Stimulated activated naive CD8-positive, alpha-beta T cell treated with anti-CD3 and anti-CD28 coated beads, Interleukin-15, amount 100 ng/mL, for 72 hours (primary cell): ENCODE measurements at places on chromosomes 6 and 20.

DNA sequence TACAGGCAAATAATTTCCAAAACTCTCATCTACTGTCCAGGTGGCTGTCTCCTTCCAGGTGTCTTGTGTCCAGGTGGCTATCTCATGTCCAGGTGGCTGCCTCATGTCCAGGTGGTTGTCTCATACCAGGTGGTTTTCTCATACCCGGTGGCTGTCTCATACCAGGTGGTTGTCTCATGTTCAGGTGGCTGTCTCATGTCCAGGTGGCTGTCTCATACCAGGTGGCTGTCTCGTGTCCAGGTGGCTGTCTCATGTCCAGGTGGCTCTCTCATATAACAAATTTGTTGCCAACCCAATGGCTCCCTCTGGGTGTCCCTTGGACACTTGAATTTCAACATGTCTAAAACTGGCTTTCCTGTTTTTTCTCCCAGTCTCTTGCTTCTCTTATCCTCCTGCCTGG, 14.3 kb upstream of the SLC22A3 start:
- no peak for DNase-seq

- no peak for DNase-seq
Observed at GRCh38 chr6:133313068-133313467, 71.9 kb downstream of the EYA4 start.

GRCh38 chr20:46363874-46364669, 42.3 kb downstream of the ELMO2 start:
- DNase-seq, result peak; percentile 82

GRCh38 chr20:535958-536357, 7.6 kb downstream of the CSNK2A1 start:
- no peak for DNase-seq

- DNase-seq, result no peak
Observed at GRCh38 chr6:137810554-137811120, 56.4 kb upstream of the TNFAIP3 start.

GRCh38 chr6:95084867-95085266, 492.5 kb upstream of the MANEA start:
- DNase-seq, result no peak

DNA sequence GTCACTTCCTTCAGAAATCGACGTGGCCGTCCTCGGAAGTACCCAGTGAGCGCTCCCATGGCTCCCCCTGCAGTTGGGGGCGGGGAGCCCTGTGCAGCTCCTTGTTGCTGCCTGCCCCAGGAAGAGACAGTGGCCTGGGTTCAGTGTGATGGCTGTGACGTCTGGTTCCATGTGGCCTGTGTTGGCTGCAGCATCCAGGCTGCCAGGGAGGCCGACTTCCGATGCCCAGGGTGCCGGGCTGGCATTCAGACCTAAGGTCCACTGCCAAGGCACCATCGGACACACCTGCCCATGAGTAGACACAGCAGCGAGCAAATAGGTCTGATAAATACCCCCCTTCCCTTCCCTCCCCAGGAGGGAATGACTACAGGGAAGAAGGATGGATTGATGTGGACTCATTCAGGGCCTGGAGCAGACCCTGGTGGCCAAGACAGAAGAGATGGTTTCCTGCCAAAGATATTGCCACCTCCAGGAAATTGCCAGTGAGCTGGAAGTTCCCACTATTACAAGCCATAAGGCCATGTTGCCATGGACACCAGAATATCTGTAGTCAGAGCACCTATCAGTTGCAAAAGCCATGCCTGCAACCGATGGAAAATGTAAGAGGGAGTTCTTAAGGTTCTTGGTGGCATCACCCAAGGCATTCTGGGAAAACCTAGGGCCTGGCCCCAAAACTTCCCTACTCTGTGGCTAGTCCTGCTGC, 4.2 kb downstream of the TCF19 start:
- DNase-seq, result no peak

DNA sequence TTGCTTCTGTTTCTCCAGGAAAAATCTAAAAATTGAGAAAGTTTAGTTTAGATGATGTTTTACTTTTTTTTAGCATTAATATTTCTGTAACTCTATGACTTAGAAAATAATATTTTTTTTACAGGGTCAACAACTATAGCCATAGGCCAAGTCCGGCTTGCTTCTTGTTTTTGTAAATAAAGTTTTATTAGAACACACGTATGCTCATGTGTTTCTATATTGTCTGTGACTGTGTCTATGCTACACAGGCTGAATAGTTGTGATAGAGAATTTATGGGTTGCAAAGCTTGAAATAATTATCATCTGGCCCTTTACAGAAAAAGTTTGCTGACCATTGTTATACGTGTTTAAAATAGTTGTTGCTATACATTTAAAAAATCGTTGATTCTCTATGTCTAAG, 399.2 kb downstream of the EPM2A start:
- no peak for DNase-seq

DNA sequence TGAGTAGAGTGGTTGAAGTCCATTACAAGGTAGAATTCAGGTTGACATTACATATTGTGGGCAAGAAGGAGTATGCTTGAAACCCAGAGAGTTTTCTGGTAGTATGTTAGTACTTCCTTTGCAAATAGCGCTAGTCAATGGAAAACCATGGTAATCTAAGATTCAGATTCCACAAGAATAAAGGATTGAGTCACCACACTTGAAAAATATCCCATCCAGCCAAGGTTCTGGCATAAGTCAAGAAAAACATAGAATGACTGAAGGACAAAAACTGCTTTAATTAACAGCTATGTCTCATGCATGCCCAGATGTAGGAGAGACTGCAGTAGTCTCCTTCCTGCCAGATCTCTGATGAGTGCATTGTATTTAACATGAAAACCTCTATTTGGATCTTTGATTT, 469.8 kb downstream of the BMP2 start:
- no peak for DNase-seq

DNA sequence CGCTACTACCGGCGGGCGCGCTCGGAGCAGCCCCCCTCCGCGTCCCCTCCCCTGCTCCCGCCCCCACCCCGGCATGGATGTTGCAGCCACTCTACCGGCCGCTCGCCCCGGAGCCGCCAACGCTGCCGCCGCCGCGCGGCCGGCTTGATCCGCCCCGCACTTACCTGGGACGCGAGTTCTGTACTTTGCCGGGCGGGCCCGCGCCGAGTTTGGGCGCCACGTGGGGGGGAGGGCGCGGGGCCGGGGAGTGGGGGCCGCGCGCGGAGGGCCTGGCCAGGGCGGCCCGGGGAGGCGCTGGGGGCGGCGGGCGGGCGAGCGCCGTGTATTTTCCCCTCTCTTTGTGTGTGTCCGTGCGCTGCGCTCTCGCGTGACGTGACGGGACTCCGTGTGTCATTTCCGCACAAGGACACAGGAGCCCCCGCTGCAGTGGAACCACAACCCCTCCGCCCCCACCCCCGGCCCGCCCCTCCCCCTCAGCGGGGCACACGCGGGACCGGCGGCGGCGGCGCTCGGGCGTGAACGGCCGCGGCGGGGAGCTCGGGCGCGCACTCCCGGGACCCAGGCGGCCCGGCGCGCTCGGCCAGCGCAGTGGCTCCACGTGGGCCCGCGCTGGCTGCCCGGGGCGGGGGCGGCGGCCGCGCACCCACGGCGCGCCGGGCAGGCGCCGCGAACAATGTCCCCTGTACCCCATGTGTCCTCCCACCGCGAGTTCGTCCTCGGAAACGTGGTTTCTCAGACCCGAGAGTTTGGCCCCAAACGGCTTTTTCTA, at the start of gene BEND3:
TSS of gene BEND3 (minus strand) at position 590 of the 769 bp plus-strand sequence. CDS start 16,230 bp downstream, outside the sequence.
- peak; percentile 22 for DNase-seq

DNA sequence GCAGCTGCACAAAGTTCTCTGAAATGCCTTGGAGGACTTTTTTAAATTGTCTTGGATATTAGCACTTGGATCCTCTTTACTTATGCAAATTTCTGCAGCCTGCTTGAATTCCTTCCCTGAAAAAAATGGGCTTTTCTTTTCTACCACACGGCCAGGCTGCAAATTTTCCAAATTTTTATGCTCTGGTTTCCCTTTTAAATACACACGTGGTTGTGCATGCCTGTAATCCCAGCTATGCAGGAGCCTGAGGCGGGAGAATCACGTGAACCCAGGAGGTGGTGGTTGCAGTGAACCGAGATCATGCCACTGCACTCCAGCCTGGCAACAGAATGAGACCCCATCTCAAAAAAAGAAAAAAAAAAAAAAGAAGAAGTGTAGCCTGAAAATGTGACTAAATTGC, 76.1 kb upstream of the PRND start:
- no peak for DNase-seq

DNA sequence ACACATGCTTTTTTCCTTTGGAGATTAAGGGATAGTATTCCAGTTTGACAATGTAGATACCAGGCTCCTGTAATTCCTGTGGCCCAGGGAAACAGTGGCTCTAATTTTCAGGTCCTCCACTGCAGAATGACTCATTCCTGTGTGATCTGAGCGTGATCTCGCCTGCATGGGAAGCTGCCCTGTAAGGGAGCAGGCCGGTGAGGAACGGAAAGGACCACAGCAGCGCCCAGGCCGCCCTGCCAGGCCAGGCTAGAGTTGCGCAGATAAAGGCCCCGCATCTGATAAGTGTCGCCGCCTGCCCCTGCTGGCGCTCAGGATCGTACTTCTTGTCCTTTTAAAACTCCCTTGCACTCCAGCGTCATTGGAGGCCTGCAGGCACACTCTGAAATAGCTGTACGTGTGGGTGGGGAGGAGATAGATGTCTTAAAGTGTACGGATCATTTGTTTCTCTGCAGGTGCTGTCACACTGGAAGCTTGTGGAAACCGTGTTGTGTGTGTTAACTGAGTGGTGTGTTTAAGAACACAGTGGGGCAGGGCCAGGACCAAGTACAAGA, 60.7 kb downstream of the SYNJ2 start:
- no peak for DNase-seq

- no peak for DNase-seq
Observed at GRCh38 chr6:131782764-131783163, 25.1 kb upstream of the ENPP1 start.

GRCh38 chr6:29502181-29502580, 14.4 kb upstream of the MAS1L start:
- no peak for DNase-seq

DNA sequence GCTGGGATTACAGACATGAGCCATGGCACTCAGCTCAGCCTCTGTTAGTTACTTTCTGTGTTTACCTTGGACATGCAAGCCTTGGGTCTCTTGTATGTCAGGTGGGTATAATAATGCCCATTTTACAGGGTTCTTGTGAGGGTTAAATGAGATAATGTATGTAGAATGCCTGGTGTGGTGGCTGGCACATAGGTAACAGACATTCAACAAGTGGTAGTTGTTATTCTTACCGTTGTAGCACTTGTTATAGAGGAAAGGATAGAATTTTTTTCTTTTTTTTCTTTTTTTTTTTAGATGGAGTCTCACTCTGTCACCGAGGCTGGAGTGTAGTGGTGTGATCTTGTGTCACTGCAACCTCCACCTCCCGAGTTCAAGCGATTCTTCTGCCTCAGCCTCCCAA, 8.0 kb upstream of the KIF13A start:
- no peak for DNase-seq

- DNase-seq, result no peak
Observed at GRCh38 chr6:163121270-163121669, 293.2 kb upstream of the QKI start.

DNA sequence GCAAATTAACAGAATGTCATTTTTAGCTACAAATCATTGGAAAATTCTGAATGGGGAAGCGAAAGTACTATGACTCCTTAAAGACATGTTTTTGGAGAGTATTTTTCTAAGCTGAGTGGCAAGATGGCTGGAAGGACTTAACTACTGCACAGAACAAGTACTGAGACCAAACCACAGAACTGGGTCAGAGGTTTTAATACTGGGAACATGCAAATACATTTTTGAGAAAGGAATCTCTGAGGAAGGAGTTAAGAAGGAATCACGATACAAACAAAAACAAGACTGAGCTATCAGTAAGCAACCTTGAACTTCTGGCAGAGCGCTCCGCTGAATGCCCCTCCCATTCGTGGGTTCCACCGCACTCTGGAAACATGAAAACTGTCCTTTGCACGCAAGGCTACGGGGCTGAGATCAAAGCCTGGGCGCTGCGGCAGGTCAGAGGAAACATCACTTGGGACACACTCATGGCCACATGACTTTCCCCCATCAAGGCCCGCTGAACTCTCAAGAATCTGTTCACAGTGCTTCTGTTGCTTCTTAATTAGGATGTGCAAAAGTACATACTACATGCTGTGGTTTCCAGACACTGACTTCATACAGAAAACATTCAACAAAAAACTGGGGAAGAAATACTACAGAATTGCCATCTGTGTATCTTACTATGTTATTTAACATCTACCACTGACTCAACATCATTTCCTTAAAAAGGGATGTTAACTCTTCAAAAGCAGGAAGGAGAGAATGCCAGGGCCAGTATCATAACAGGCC, 27.8 kb downstream of the SLC23A2 start:
- peak; percentile 72 for DNase-seq

DNA sequence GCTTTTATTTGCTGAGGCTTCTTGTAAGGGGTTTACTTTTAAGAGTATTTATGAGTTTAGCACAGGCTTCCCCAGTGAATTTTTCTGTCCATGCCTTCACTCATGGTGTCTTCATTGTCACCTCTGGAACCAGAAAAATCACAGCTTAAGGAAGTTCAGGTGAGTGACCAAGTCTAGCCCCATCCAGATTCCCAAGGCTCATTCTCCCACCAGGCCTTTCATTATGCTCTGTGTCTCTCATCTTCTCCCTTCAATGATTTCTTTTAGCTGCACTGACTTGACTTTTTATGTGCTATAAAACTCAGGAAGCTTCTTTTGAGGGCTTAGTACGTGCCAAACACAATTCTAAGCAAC, 64.9 kb upstream of the NEDD9 start:
- no peak for DNase-seq

DNA sequence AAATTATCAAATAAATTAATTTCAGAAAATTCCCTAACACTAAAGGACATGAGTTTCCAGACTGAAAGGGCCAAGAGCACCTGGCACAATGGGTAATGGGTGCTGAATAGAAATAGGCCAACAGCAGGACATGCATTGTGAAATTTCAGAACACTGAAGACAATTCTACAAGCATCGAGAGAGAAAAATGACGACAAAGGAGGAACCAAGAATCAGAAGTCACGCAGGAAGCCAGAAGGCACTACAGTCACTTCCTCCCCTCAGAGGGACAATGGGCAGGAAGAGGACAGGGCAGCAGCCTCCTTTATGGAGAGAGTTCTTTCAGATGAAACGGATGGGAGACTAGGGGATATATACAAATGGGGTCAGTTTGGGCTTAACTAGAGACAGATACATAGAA, 29.6 kb downstream of the PCNA start:
- DNase-seq, result no peak

GRCh38 chr20:24370249-24370648, 99.2 kb upstream of the SYNDIG1 start:
- DNase-seq, result no peak

GRCh38 chr20:38608188-38608587, 6.6 kb downstream of the ARHGAP40 start:
- no peak for DNase-seq
